Left cardiac atrium (tissue), 4 donors: ENCODE measurements at places on chromosomes 3 and 15. TPM values are rescaled to one million over a fixed set of nuclear protein-coding genes. Genes with fewer than 3 reads are reported as not detected.

Gene IL12A
- 0.24 TPM for total RNA-seq

DNA sequence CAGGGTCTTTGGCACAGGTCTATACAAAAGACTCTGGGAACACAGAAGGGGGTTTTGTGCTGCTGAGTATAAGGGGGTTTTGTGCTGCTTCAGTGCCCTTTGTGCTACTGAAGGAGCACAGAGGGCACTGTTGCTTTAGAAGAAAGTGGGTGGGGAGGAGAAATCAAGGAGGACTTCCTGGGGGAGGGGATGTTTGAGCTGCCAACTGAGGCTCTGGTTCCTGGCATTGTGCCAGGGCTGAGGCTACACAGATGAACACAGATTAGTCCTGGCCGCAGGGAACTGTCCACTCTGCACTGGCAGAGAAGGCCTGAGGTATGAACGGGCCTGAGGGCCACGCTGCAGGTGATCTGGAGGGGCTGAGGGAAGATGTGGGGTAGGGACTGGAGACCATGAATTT lies 32.2 kb upstream of the SEC13 start:
- DNase-seq, result no peak

GRCh38 chr15:50044904-50045303 lies 74.1 kb downstream of the ATP8B4 start:
- no peak for DNase-seq

GRCh38 chr3:49805367-49805782 lies 2.3 kb downstream of the INKA1 start:
- peak; percentile 89 for DNase-seq
